ENCODE measurements at places on chromosomes 6 and 20.

DNA sequence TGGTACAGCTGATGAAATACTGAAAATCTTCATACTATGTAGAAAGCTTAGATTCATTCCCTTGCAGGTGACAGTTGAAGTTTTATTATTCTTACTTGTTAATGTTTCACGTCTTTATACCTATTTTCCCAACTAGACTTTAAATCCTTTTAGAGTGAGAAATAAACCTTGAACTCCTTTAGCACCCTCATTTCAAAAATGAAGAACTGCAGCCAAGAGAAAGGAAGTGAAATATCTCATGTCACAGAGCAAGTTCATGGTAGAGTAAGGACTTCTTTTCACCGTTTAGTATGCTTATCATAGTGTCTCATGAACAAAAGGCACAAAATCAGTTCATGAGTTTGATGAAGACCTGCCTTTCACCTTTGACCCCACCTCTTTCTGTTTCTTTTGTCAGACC is 38.5 kb downstream of the ORC3 start:
- DNase-seq = no peak

GRCh38 chr6:163414946-163415619 is 565 bp downstream of the QKI start:
- no peak for DNase-seq

DNA sequence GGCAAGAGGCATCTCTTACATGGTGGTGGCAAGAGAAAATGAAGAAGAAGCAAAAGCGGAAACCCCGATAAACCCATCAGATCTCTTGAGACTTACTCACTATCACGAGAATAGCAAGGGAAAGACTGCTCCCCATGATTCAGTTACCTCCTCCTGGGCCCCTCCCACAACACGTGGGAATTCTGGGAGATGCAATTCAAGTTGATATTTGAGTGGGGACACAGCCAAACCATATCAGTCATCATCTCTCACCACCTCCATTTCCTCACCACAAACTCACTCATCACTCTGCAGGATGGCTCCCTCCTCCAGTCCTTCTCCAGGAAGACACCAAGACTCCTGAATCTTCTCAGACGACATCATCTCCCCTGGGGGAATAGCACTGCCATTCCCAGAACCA is 25.8 kb upstream of the SLC16A10 start:
- DNase-seq = no peak

DNA sequence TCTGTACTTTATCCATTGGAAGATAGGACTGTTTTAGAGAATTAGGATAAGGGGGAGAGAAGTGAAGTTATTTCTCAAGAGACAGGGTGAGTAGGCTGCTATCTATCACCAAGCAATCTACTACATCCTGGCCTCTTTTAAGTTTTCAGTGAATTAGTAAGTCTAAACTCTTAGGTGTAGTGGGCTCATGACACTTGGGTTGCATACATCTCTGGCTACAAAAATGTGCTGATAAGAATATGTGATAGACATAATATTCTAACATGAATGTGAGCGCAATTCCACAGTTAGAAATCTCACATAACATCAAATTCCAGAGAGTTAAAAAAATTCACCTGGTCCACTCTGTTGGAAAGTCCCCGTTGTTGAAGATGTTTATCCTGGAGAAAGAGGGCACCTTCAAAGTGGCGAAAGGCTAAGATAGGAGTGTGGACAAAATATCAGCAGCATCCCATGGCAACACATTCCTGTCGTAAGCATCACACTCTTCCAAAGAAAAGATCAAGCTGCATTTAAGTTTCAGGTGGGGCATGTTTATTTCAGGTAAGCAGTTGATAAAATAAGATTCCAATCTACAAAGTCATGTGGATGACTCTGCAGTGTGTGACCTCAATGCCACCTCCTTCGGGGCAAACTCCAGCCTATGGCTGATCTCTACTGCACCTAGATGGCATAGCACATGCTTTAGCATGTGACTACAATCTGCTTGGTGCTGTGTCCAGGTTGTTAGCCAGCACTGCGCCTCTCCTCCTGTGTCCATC is 111.7 kb upstream of the NEDD9 start:
- no peak for DNase-seq

- no peak for DNase-seq
These were observed 260.6 kb downstream of the TFAP2A start for GRCh38 chr6:10154251-10154650.

GRCh38 chr6:99789767-99790166 is 183.1 kb downstream of the PRDM13 start:
- DNase-seq = no peak

- no peak for DNase-seq
These were observed 54.6 kb downstream of the LYRM4 start for GRCh38 chr6:5205877-5206850.
